ENCODE measurements at places on chromosomes 7 and 10.

GRCh38 chr7:50662996-50663395, 97.8 kb upstream of the DDC start:
- DNase-seq = no peak
- no peaks in the 10 kb centered on the region for H3K36me3 ChIP-seq
- H3K27ac ChIP-seq = no peak overlapping the region
- no peak overlapping the region for H3K4me3 ChIP-seq
- no peaks in the 10 kb centered on the region for H3K27me3 ChIP-seq
- peaks cover 62% of the 10 kb centered on the region for H3K4me1 ChIP-seq

DNA sequence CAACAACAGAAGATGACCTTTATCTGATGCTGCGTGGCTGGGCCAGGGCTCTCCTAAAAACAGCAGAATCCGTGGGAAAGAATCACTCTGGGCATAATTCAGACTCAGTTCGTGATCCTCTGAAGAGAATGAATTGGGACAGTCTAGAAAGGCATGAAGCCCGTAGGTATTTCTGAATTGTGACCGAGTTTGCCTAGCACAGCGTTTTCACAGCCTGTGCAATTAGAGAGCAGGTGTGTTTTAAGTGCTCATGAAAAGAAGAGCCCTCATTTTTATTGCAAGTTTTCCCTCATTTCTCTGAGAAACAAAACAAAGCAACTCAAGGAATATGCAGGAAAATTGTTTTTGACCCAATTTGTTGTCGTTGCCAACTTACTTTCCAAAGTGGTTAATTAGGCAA, 366.2 kb downstream of the WDR11 start:
- H3K27me3 ChIP-seq = no peaks in the 10 kb centered on the region
- no peaks in the 10 kb centered on the region for H3K4me1 ChIP-seq
- H3K27ac ChIP-seq = no peak overlapping the region
- no peaks in the 10 kb centered on the region for H3K36me3 ChIP-seq

- H3K36me3 ChIP-seq = no peaks in the 10 kb centered on the region
- H3K4me3 ChIP-seq = no peak overlapping the region
- H3K27me3 ChIP-seq = no peaks in the 10 kb centered on the region
- H3K27ac ChIP-seq = no peak overlapping the region
- DNase-seq = no peak
These were observed 9.3 kb downstream of the TBATA start for GRCh38 chr10:70775679-70776454.

DNA sequence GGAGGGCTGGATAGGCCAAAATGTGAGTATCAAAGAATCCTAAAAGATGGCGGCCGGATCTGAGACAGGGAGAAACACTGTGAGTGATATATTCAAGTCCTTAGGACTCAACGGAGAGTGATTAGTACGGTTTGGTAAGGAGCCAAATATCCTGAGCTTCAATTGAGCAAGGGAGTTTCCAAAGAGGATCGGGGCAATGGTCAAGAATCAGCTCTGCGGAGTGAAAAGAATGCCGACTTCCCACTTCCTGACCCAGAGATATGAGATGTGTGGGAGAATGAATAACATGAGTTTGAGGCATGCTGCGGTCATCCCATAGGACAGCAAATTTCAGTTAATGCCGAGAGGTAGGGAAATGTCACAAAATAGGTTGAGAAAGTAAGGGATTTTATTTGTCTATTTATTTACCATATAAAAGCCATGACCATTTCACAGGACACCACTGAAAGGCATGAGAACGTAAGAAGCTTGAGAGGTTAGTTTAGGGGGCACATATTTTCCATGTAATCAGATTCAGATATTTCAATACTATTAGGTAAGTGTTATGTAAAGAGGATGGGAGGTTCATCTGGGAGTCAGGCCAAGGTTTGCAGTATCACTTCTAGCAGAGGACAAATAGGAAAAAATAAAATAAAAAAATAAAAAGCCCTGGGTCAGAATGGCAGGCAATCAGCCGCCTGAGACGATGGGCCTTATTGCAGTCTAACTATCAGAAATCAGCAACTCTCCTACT, 165.6 kb downstream of the HGF start:
- H3K27ac ChIP-seq = no peak overlapping the region
- H3K27me3 ChIP-seq = no peaks in the 10 kb centered on the region
- no peaks in the 10 kb centered on the region for H3K4me1 ChIP-seq
- DNase-seq = no peak
- H3K4me3 ChIP-seq = no peak overlapping the region

DNA sequence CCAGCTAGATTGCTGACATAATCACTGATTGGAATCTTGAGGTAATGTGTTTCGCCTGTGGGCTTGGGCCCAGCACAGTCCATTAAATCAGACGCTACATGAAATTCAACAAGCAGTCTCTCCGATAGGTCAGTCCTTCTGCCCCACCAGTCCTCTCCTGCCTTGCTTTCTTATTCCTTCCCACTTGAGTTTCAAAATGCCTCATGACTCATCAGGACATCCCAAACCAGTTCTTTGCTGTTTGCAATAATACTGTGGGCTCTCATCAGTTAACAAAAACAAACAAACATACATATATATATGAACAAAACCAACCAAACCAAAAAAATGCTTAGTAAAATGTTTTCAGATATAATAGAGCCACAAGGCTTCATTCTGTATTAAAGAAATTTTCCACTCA, 599.0 kb downstream of the SORCS1 start:
- no peaks in the 10 kb centered on the region for H3K27me3 ChIP-seq
- DNase-seq = no peak
- H3K4me3 ChIP-seq = no peak overlapping the region
- H3K36me3 ChIP-seq = no peaks in the 10 kb centered on the region
